Mesothelial cell of epicardium (in vitro differentiated cells): ENCODE measurements at places on chromosomes 6 and 20. TPM values are rescaled to one million over a fixed set of nuclear protein-coding genes. Genes with fewer than 3 reads are reported as not detected.

DNA sequence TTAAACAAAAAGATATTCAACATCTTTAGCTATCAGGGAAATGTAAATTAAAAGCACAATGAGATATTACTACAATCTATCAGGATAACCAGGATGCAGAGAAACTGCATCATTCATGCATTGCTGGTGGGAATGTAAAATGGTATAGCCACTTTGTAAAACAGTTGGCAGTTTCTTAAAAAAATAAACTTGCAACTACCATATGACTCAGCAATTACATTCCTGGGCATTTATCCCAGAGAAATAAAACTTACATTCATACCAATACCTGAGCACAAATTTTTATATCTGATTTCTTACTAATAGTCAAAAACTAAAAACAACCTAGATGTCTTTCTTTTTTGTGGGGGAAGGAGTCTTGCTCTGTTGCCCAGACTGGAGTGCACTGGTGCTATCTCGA lies 190.3 kb upstream of the TAB2 start:
- DNase-seq: no peak
- H3K36me3 ChIP-seq: peaks cover 2% of the 10 kb centered on the region
- H3K4me1 ChIP-seq: peaks cover 24% of the 10 kb centered on the region
- no peaks in the 10 kb centered on the region for H3K27me3 ChIP-seq
- H3K27ac ChIP-seq: no peak overlapping the region

DNA sequence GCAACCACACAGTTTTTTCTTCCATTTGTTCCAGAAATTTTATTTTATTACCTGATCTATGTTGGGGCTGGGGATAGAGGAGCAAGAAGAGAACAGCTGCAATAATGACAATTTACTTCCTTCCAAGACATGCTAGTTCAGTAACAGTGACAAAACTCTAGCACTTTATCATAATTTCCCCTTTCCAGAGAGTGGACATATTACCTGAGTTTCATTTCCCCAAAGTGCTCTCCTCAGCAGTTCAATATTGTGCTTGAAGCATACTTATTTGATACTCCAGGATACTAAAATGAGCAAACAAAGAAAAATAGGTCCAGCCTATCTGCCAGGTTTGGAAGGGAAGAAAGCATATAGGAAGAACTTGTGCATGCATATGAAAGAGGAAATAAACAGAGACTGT lies 157.7 kb downstream of the ID4 start:
- no peak for DNase-seq
- H3K4me3 ChIP-seq: no peak overlapping the region
- peaks cover 3% of the 10 kb centered on the region for H3K4me1 ChIP-seq
- peaks cover 41% of the 10 kb centered on the region for H3K27me3 ChIP-seq

PKIB gene
- 44.7 to 49.0 TPM (median 48.9 TPM) in 3 replicates for total RNA-seq

- no peak for DNase-seq
- no peaks in the 10 kb centered on the region for H3K27me3 ChIP-seq
- H3K4me1 ChIP-seq: peaks cover 27% of the 10 kb centered on the region
- no peak overlapping the region for H3K27ac ChIP-seq
These were observed 3.7 kb downstream of the FBXO5 start for GRCh38 chr6:152979116-152979515.

- no peaks in the 10 kb centered on the region for H3K27me3 ChIP-seq
- no peak for DNase-seq
- H3K4me1 ChIP-seq: no peaks in the 10 kb centered on the region
- no peak overlapping the region for H3K27ac ChIP-seq
- H3K4me3 ChIP-seq: no peak overlapping the region
These were observed 200.0 kb downstream of the KHDRBS2 start for GRCh38 chr6:62086047-62086446.

HRH3 gene
- total RNA-seq: not detected in 3 replicates

DNA sequence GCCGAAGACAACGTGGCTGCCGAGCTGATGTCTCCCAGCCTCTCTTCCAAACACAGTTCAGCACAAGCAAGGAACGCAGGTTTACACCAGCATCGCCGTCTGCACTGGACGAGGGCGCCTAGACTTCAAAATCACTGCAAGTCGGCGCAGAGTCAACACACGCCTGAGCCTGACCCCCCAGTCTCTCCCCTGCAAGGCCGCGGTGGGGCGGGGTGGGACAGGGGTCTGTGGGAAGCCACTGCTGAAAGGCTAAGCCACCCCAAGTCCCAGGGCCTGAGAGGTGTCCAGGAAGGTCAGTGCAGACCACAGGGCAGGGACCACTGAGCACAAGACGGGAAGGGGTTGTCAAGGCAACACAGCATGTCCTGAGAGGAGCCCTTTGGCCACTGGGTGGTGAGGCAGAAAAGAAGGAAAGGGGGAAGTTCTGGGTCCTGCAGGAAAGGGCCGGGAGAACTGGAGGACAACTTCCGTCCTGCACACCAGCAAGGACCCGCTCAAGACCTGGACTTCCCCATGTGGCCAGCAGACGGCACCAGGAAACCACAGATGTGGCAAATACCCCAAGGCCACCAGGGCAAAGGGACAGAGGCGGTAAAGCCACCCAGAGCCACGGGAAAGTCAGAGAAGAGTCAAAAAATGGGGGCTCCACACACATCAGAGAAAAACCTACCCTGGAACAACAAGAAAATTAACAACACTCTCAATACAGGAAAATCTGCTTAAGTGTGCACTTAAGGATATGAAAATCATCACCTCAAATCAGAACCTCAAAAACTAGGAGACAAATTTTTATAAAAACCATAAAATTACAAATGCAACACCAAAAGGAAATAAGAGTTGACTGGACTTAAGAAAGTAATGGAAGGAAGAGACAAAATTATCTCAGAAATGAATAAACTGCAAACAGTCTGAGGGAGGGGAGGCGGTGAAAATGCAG lies 84.8 kb downstream of the TAF4 start:
- peaks cover 14% of the 10 kb centered on the region for H3K36me3 ChIP-seq
- H3K4me1 ChIP-seq: no peaks in the 10 kb centered on the region
- H3K4me3 ChIP-seq: no peak overlapping the region
- no peaks in the 10 kb centered on the region for H3K27me3 ChIP-seq
- H3K27ac ChIP-seq: no peak overlapping the region
- DNase-seq: no peak

DNA sequence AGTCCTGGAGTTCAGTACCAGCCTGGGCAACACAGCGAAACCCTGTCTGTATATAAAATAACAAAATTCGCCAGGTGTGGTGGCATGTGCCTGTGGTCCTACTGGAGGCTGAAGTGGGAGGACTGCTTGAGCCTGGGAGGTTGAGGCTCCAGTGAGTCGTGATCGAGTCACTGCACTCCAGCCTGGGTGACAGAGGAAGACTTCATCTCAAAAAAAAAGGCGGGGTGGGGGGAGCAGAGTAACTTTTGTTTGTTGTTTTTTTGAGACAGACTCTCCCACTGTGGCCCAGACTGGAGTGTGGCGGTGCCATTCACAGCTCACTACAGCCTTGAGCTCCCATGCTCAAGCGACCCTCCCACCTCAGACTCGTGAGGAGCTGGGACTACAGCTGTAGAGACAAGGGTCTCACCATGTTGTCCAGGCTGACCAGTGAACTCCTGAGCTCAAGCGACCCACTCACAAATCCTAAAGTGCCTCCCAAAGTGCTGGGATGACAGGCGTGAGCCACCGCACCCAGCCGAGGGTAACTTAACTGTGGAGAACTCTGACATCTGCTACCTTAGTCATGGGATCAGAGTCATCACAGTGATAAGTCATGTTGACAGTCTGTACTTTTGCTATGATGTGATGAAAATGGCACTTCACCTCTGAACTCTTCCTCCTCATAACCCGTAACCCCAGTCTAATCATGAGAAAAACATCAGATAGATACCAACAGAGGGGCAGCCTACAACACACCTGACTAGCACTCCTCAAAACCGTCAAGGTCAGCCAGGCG lies 16.5 kb downstream of the PEDS1 start:
- no peak overlapping the region for H3K27ac ChIP-seq
- no peaks in the 10 kb centered on the region for H3K27me3 ChIP-seq
- no peaks in the 10 kb centered on the region for H3K4me1 ChIP-seq

DNA sequence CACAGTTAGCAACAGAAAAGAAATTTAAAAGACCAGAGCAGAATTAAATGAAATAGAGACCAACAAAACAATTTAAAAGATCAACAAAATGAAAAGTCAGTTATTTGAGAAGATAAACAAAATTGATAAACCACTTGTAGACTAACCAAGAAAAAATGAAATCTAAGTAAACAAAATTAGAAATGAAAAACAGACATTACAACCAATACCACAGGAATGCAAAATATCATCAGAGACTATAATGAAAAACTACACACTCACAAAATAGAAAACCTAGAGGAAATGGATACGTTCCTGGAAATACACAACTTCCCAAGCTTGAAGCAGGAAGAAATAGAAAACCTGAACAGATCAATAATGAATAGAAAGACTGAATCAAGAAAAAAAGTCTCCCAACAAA lies 97.8 kb downstream of the WDR27 start:
- H3K4me3 ChIP-seq: no peak overlapping the region
- DNase-seq: no peak
- H3K27me3 ChIP-seq: no peaks in the 10 kb centered on the region

DNA sequence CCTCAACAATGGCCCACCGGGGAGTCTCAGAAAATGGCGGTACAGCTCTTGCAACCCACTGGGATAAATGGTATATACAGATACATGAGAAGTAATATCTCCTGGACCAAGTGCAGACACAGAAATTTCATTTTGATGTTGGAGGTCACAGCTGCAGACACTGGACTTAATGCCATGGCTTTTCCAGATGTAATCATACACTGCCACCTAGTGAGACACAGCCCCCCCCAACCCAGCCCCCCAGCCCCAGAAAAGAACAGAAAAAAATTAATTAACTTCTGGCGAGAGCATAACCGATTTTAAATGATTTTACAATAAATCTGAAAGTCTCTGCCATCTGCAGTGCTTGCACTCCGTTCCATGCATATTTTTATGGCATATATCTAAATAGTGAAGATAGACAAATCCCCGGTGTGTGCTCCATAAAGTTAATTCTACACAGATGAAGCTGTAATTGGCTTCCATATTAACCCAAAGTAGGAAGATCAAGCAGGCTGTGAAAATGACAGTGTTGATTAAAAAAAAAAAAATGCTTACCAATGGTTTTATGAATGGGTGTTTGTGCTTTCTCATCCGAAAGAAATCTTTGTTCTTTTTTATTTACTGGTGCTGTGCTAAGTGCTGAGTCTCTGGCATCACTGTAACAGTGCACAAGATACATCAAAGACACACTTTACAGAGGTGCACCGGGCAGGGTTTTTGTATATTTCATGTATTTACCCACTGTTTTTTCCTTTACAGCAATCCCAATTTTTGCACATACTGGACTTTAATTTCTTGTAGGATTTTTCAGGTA lies 804.1 kb downstream of the TFAP2A start:
- no peak for DNase-seq
- H3K4me1 ChIP-seq: peaks cover 18% of the 10 kb centered on the region
- no peak overlapping the region for H3K27ac ChIP-seq
- H3K4me3 ChIP-seq: no peak overlapping the region
- no peaks in the 10 kb centered on the region for H3K36me3 ChIP-seq
- peaks cover 19% of the 10 kb centered on the region for H3K27me3 ChIP-seq

DNA sequence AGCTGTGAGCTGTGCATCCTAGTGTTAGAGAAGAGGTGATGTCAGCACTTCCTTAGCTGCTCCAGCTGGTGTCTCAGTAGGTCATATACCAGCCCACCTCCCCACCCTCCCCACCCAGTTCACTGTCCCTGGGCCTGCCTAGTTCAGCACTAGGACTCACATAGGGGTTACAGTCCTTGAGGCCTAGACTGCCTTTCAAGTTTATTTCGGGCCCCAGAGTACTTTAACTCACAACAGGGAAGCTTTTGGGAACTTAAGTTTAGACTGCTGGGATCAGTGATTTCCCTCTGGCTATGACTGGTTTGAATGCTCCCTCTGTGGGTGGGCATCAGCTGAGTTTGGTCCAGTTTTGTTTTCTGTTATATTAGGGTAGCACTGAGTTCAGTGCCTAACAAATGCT lies 139.2 kb upstream of the MMS22L start:
- DNase-seq: no peak
- H3K4me3 ChIP-seq: no peak overlapping the region
- H3K27me3 ChIP-seq: peaks cover 7% of the 10 kb centered on the region
- H3K27ac ChIP-seq: no peak overlapping the region
- no peaks in the 10 kb centered on the region for H3K4me1 ChIP-seq

- H3K4me3 ChIP-seq: no peak overlapping the region
- peaks cover 15% of the 10 kb centered on the region for H3K4me1 ChIP-seq
- DNase-seq: no peak
- peaks cover 22% of the 10 kb centered on the region for H3K36me3 ChIP-seq
- no peaks in the 10 kb centered on the region for H3K27me3 ChIP-seq
These were observed 94.2 kb downstream of the RREB1 start for GRCh38 chr6:7201732-7202541.

DNA sequence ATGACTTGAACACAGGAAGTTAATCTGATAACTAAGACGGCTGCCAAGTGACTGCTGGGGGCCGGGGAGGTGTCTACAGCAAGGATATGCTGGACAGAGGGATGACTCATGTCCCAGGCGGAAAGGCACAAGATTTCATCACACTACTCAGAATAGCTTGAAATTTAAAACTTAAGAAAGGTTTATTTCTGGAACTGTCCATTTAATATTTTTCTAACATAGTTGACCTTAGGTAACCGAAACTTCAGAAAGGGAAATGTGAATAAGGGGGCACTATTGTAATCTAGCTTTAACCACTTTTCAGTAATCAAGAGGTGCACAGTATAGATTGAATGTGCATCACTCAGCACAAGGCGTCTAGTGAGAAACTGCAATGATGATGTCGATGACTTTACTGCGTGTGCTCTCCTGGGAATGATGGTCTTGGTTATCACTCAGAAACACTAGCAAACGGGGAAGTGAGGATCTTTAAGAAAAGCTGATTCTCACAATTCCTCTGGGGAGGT lies 171.5 kb downstream of the QKI start:
- no peak overlapping the region for H3K4me3 ChIP-seq
- no peak for DNase-seq
- no peak overlapping the region for H3K27ac ChIP-seq
- H3K27me3 ChIP-seq: no peaks in the 10 kb centered on the region
- no peaks in the 10 kb centered on the region for H3K36me3 ChIP-seq
- H3K4me1 ChIP-seq: no peaks in the 10 kb centered on the region

DNA sequence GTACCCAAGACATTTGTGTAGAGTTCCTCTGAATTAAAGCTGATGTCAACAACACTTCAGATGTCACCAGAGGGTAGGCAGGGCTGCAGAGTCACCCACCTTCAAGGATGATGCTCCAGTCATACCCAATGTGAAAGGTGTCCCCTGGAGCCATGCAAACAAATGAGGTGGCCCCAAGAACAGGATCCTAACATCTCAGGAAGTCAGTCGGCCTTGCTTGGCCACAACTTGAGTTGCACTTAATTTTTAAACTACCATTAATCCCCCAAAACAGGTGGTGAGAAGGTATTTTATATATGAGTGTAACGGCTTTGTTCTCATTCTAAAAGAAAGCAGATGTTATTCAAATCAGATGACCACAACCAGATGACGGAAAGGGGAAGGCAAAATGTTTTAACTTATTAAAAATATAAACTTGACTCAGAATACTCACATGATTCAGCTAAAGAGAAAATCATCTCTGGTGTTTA lies 21.1 kb upstream of the SERPINB1 start:
- H3K4me3 ChIP-seq: no peak overlapping the region
- peaks cover 44% of the 10 kb centered on the region for H3K4me1 ChIP-seq
- no peaks in the 10 kb centered on the region for H3K36me3 ChIP-seq

- no peaks in the 10 kb centered on the region for H3K27me3 ChIP-seq
- no peak for DNase-seq
- H3K4me3 ChIP-seq: no peak overlapping the region
- H3K27ac ChIP-seq: no peak overlapping the region
These were observed 111.7 kb downstream of the TRERF1 start for GRCh38 chr6:42339991-42340401.

- H3K4me3 ChIP-seq: no peak overlapping the region
- no peak for DNase-seq
- no peaks in the 10 kb centered on the region for H3K36me3 ChIP-seq
- no peaks in the 10 kb centered on the region for H3K27me3 ChIP-seq
- H3K4me1 ChIP-seq: peaks cover 19% of the 10 kb centered on the region
These were observed 270.7 kb upstream of the TAB2 start for GRCh38 chr6:149046822-149047246.
